HEK293T (cell line): ENCODE measurements at places on chromosomes 4 and X.

GRCh38 chr4:39043861-39044363, 11.7 kb upstream of the TMEM156 start:
- DNase-seq, result no peak

- no peak for DNase-seq
These were observed 59.5 kb upstream of the PPP2R3B start for GRCh38 chrX:446245-446644.

- DNase-seq, result no peak
These were observed 90.2 kb upstream of the SLITRK2 start for GRCh38 chrX:145727476-145727875.

GRCh38 chr4:62130637-62131036, 930.5 kb downstream of the ADGRL3 start:
- DNase-seq, result no peak

DNA sequence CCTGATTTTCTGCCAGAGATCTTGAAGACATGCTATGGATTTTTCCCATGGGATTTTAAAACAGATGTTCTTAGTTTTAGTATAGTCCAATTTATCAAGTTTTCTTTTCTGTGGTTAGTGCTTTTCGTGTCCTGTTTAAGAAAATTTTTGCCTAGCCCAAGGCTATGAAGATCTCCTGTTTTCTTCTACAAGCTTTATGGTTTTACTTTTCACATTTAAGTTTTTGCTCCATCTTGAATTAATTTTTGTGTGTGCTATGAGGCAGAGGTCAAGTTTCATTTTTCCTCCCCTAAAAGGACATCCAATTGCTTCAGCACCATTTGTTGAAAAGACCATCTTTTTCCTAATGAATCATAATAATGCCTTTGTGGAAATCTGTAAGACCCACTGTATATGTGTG, 65.6 kb downstream of the POLR2B start:
- DNase-seq, result no peak

DNA sequence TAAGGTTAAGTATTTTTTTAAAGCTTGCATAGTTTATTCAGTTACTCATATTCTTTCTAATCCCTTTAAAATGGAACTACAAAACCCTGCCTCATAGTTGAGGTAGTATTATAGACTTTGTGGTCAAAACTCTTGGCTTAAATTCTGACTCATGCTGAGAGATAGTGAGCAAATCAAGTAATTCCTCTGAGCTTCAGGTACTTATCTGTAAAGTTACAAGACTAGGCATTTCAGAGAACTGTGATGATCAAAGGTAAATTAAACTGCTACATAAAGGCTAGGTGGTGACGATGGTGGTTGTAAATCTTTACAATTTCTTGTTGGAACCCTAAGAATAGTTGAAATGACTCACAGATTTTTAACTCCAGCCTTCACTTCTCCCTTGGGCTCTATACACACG, 3.2 kb upstream of the CLOCK start:
- no peak for DNase-seq

GRCh38 chrX:152074163-152074562, 64.2 kb downstream of the MAGEA10 start:
- DNase-seq, result no peak

DNA sequence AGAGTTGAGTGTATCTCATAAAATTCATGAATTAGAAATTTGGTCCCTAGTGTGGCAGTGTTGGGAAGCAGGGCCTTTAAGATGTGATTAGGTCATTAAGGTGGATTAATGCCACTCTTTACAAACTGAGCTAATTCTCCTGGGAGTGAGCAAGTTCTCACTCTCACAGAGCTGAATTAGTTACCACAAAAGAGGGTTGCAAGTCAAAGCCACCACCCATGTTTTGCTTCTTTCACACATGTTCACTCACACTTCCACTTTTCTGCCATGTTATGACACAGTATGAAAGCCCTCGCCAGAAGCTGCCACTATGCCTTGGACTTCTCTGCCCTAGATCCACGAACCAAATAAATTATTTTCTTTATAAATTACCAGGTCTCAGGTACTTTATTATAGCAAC, 332.1 kb downstream of the ARAP2 start:
- no peak for DNase-seq

- no peak for DNase-seq
These were observed 82.8 kb downstream of the LNX1 start for GRCh38 chr4:53508446-53508845.

DNA sequence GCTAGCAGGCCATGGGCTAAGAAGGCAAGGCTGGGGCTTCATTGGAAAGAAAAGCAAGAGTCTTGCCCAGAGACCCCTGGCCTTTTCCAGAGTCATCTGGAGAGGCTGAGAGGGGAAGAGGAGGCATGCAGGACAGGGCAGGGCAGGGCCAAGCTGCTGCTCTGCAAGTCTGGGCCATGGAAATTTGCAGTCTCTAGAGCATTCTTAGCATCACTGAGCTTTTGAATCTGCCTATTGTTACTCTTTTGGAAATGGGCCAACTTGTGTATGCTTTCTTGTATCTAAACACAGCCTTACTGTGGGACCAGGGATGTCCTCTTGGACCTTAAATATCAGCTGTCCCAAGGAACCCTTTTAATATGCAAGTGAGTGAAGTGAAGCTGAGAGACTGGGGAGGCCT, 560.5 kb downstream of the MID1IP1 start:
- no peak for DNase-seq
